Heart right ventricle (tissue), 16 donors: ENCODE measurements at places on chromosomes 16 and 17. TPM values are rescaled to one million over a fixed set of nuclear protein-coding genes. Genes with fewer than 3 reads are reported as not detected.
A peak's percentile ranks its signal among the peaks of the same experiment; 100 is the strongest.

The SRL gene
- polyA plus RNA-seq = 161 TPM

DNA sequence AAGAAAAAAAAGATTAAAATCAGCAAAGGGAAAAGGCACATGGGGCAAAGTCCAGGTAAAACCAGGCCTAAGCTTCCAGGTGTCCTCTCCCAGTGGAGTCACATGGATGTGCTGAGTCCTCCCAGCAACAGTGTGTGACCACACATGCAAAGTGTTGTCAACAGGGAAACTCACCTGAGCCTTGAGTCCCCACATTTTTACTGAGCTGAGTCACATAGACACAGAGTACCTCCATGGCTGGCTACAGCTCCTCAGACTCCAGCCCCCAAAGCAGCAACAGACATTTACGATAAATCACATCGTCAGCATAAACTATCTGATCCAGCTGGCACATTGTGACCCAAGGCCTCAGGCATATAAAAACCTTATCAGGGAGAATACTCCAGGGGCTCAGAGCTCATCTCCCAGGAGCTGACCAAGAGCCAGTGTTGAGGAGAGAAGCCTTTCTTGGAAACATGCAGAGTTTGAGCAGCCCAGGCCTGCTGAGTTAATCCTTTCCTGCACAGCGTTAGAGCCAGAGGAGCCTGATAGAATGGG lies 20.5 kb downstream of the ERCC4 start:
- no peak for DNase-seq

The WFDC1 gene
- polyA plus RNA-seq = 5.7 TPM

GRCh38 chr17:50129728-50130558 lies at the start of gene SAMD14:
Gene SAMD14, minus strand, starts transcription at chr17:50130160. Its CDS starts 5,201 bp downstream, at chr17:50124959.
- DNase-seq = no peak

DNA sequence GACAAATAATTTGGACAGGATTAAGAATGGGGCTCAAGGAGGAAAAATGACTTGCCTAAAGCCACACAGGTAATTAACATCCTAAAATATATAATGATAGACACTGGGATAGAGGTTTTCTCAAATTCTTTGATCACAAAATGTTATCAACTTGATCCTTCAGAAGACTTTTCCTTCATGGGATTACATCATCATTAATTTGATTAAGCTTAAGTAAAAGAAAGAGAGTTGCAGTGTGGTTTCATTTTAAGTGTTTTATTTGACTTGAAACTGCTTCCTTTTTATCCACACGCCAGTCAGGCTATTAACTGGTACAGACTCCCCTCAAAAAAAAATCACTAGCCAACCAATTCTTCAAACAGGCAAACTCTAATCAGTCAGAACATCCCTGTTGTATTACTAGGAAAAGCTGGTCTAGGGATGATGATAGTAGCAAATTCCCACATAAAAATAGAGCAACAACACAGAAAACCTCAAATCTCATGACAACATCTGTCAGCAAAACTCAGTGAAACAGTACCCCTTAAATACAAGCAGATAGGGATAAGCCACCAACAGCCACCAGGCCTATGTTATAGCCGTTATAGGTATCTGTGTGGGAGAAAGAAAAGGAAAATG lies 32.5 kb downstream of the AKAP10 start:
- no peak for DNase-seq

The TAC4 gene
- not detected for polyA plus RNA-seq

DNA sequence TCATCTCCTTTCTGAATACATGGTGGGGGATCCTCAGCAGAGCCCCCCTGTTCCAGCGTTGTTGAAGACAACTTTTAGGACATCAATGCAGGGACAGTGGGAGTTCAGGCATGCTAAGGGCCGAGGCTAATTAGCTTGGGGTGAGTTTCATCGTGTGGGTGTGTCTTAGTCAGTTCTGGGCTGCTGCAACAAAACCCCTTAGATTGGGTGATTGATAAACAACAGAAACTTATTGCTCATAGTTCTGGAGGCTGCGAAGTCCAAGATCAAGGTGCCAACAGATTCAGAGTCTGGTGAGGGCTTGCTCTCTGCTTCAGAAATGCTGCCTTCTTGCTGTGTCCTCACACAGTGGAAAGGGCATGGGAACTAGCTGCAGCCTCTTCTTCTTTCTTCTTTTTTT lies 214.0 kb downstream of the NTN1 start:
- no peak for DNase-seq

The DDX28 gene
- 5.3 TPM for polyA plus RNA-seq

GRCh38 chr17:42653179-42654124 lies 5.6 kb upstream of the TUBG2 start:
- DNase-seq = peak; percentile 57

- DNase-seq = no peak
These were observed 22.9 kb downstream of the CHCT1 start for GRCh38 chr17:60445144-60445543.

GRCh38 chr16:85583491-85584181 lies 29.5 kb upstream of the GSE1 start:
- no peak for DNase-seq

GRCh38 chr16:53142823-53143568 lies 88.2 kb downstream of the CHD9 start:
- no peak for DNase-seq

- no peak for DNase-seq
These were observed 1.3 kb downstream of the TBCD start for GRCh38 chr17:82753201-82753464.

- DNase-seq = no peak
These were observed 727 bp upstream of the TENT4B start for GRCh38 chr16:50152351-50152806.

The CD7 gene
- 0.66 TPM for polyA plus RNA-seq

The KRTAP4-3 gene
- polyA plus RNA-seq = not detected

DNA sequence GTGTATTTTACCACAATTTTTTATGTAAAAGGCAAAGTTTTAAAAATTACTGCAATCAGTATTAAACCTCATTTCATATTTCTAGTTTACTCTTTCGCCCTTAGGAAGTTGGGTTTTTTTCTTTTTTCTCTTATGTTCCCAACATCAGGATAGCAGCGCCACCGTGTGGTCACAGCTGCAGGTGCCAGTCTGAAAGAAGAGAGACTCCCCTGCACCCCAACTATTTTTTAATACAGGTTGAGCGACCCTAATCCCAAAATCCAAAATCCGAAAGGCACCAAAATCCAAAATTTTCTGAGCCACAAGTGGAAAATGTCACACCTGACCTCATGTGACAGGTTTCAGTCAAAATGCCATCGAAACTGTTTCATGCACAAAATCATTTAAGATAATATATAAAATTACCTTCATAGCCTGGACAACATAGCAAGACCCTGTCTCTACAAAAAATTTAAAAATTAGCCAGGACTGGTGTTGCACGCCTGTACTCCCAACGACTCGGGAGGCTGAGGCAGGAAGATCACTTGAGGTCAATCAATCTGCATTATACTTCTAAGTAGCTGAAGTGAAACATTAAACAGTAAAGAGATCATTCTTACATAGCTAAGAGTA lies 21.8 kb upstream of the ASGR2 start:
- DNase-seq = peak; percentile 69

The JMJD8 gene
- 60.6 TPM for polyA plus RNA-seq
